ENCODE measurements at places on chromosomes 4 and X. TPM values are rescaled to one million over a fixed set of nuclear protein-coding genes. Genes with fewer than 3 reads are reported as not detected.

NSUN7 gene
- total RNA-seq: not detected

SPIN2A gene
- total RNA-seq: 0.23 TPM

STATH gene
- not detected for total RNA-seq

EXOC1L gene
- not detected for total RNA-seq

PJA1 gene
- total RNA-seq: 39.8 TPM

All from smooth muscle cell of the umbilical artery (primary cell).